ENCODE measurements at places on chromosomes 3 and 15.

DNA sequence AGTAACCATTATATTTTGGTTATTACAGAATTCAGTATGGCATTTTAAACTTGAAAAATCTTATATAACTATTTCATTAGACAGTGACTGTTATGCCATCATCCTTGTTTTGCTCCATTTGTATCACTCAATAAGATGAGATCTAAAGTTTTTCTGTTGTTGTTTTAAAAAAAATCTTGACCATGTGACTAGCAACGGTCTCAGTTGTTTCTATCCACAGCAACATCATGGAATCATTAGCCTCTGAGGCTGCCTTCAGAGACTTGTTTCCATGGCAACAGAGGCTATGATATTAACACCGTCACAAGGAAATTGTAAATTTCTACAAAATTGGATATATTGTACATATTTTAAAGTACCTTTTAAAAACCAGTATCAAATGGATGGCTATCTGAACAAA lies 129.8 kb downstream of the DLG1 start:
- DNase-seq = no peak

DNA sequence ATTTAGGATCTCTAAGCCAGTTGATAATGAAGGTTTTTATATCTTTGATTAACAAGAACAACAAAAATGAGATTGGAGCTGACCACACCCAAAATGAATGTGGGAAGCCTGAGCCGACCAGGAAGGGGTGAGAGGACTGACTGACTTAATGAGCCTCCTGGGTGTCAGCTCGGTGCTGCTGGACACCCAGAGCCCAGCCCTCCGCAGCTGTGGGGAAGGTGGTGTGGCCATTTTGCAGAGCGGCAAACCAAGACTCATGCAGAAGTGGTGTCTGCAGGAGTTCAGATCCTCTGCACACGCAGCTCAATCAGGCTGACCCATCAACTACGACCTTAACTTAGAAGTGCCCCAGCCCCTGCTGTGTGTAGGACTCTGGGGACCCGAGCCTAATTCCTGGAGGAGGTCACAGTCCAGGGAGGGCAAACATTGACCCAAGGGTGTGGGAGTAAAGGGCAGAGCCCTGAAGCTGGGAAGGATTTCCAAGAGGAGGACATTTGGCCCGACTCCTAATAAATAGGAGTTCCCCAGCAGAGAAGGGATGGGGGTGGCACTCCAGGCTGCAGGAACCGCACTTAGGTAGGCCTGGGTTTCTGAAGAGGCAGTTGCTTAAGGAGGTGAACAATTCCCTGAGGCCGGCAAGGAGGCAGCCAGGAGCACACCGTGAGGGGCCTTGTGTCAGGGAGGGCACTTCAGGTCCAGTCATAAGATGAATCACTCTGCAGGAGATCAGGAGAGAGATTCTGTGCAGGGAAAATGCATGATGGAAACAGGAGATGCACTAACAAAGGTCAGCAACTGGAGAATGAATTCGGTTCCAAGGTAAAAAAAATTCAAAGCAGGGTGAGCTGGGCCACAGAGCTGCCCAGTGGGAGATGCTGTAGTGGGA lies 197.1 kb upstream of the TPM1 start:
- no peak for DNase-seq

GRCh38 chr3:102060814-102061213 lies 211.5 kb downstream of the NFKBIZ start:
- no peak for DNase-seq

DNA sequence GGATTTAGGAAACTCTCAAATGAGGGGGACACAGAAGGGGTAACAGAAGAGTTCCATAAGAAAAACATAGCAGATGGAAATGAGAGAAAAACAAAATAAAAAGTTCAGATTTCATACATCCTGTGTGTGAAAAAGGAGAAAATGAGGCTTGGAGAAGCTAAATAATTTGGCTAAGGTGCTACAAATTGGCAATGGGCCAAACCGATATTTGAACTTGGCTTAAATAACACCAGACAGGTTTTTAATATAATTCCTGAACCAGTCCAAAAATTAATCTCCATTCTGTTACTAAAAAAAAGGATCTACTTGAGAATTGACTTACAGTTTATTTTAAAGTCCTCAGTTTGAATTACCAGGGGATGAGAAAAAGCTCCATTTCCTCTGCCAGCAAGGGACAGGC lies 342.9 kb upstream of the DPH6 start:
- DNase-seq = no peak

DNA sequence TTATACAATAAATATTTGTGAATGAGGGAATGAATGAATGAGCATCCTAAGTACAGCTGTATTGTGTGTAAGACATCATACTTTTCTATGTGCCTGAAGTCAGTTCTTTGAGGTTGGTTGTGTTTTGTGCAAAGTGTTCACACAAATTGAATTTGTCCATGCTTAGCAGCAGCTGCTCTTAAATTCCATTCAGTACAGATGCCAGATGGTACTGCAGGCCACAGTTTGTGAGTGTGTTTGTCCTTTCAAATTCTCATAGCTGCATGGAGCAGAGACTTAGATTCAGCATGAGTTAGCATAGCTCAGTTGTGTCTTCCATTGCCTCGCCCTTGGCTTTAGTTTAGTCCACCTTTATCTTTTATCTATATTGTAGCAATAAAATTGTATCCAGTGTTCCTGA lies 3.8 kb upstream of the ZNF385D start:
- DNase-seq = no peak

- no peak for DNase-seq
Measured at GRCh38 chr15:73426323-73426994, 16.5 kb upstream of the REC114 start.

DNA sequence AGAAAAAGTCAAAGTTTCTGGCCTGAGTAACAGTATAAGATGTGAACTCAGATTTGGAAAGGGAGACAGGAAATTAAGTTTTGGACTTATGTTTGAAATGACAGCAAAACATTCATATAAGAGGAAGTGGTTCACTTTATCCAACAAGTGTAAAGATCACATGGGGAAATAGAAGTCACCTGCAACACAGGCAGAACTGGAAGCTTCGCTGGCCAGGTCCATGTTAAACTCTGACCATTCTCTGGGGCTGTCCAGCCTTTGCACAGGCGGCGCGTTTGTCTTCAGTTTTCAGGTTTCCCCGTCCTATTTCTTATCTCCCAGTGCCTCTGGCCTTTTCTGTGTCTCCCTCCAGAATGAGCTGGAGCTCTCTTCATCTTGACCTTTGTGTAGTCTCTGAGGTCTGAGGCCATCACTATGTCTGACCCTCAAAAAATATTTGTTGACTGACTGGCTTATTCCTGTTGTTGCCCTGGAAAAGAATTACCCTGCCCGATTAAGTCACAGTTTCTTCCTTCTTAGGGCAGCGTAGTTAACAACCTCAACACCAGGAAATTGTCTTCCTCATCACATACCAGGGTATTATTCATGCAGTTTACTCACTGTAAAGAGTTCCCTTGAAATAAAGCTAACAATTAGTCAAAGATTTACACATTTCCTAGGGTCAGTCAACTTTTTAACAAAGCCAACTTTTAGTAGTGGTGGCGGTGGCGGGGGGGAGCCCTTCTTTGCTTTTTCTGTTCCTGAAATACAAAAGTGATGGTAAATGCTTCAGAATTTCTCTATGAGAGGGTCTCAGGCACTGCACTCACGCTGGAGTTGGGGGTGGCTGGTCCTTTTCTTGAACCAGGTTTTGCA lies 959 bp upstream of the RASA2 start:
- DNase-seq = no peak

DNA sequence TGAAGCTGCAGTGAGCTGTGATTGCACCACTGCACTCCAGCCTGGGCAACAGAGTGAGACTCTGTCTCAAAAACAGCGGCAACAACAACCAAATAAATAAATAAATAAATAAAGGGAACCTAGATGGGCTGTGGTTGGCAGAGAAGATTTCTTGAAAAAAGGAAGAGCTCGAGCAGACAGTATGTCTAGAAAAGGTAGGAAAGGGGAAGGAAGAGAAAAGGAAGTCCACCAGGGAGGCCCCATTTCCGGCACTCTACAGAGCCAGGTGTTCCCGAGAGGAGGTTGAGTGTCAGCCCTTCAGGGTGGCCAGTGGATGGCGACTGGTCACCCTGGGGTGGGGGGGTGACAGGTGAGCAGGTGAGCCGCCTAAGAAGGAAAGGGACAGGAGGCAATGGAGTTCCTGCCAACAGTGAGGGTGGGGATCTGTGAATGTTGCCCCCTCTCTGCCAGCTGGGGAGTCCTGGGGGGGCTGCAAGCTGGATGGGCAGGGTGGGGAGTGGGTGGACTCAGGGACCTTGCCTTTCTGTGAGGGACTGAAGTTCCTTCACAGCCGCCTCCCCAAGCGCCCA lies 14.8 kb downstream of the PAQR5 start:
- DNase-seq = no peak

DNA sequence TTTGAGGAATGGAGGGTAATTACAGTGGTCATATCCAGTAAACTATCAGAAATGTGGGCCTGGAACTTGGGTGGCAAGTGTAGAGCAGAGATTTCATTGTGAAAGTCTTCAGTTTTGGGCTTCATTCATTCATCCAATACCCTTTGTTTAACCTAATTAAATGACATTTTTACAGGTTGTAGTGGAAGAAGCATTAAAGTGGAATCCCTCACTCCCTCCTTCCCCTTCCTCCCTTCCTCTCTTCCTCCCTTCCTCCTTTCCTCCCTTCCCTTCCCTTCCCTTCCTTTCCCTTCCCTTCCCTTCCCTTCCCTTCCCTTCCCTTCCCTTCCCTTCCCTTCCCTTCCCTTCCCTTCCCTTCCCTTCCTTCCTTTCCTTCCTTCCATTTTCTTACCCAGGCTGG lies 219.3 kb downstream of the PDCD6IP start:
- DNase-seq = no peak

DNA sequence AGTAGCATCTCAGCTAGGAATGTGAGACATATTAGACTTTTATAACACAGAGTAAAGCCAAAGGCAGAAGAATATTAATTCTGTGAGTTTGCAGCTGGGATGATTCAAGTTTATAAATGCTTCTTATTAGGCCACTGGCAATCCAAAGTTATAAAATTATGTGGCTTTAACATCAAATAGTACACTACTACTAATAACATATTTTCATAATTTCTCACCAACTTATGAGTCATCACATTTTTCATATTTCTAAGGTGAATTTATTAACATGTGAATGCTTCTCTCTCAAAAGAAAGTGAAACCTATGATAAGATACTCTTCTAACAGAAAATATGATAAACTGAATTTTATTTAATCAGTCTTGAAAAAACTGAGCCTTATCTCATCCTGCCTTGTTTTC lies 1348.2 kb upstream of the ALCAM start:
- no peak for DNase-seq

GRCh38 chr15:76898102-76898501 lies 7.0 kb downstream of the SCAPER start:
- DNase-seq = no peak

DNA sequence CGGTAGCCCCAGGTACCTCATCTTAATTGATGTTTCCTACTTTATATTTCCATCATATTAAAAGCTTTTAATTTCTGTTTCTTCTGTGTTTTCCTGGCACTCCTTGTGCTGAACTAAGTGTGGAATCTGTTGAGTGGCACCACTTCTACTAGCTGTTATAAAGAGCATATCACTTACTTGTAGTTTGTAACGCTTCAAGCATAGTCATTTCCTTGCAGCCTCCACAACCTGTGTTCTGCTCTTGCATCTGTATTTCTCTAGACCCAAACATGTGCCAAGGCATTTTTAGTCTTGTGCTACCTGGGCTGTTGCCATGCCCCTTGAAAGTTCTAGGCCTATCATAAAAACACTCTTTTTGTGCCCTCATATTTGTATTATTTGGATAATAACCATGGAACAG lies 16.0 kb downstream of the ZNF654 start:
- DNase-seq = no peak

DNA sequence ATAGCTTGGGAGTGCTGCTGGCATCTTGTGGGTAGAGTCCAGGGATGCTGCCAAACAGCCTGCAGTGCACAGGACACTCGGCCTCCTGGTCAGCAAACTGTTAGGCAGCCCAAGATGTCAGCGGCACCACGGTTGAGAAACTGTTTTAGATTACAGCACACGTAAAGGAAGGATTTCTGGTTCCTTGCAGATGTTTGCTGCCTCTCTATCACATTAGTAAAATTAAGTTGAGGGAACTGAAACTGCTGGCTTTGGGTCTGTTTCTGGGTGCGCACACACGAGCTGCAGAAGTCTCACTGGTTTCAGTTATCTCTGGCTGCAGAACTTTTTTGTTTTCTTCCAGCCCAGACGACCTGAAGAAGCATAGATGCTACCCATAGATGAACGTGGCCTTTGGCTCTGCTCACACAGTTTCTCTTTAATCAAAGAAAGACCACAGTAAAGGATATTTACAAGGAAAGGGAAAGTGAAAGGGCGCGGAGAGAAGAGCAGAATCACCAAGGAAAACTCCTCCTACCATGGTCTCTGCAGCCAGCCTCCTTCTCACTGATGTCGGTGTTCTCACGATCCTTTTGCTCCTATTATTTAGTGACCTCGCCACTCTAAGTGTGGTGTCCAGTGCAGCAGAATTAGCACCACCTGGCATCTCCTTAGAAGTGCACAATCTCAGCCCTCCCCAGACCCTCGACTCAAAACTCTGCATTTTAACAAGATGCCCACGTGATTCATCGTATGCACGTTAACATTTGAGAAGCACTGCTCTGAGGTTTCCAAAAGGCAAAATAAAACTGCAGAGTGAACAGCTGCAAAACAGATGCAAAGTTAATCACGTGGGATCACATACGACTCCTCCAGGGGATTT lies 50.6 kb upstream of the AKAP13 start:
- DNase-seq = no peak

DNA sequence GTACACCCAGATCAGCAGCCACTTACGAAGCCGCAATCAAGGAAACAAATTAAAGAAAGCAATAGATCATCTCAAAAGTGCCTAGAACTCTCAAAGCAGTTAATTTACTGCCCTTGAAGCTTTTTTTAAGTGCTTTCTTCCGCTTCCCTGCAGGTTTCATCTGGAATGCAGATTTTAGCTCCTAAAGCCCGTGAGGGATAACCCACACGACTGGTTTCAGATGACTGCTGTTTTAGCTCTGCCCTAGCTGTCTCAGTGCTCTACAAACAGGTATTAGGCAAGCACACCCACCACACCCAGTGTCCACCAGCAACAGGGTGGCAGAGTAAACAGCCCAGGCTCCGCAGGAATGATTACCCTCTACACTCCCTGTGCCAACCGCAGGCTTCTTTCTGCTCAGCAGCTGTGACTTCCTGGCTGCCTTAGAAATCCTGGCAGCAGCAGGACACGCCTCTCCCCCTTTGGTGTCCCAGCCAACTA lies 126.0 kb downstream of the FMN1 start:
- peak; percentile 72 for DNase-seq

DNA sequence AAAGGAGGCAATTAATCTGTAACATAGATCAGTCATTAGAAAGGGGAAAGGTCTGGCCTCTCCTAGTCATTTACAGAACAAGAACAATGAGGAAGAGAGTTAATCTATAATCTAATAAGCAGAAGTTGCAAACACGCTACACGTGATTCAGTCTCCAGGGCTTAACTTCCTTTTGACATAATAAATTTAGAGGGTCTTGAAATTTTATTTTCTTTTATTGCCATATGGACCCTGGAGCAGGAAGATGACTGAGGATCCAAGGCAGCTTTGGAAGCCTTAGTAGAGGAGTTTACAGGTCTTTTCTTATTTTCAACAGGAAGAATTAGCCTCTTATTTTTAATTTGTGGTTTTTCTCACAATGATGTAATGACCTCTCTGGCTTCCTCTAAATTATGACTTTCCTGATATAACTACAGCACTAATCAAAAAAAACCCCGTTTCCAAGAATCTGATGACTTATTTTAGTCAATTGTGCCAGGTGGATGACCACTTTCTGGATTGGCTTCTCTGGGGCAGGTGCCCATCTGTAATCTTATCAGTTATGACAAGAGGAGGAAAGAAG lies 32.2 kb downstream of the ADGRG7 start:
- no peak for DNase-seq

GRCh38 chr3:185439745-185440466 lies 58.9 kb downstream of the TMEM41A start:
- DNase-seq = no peak

- DNase-seq = no peak
Measured at GRCh38 chr3:22582266-22582665, 620.9 kb upstream of the UBE2E2 start.
